Ovary (tissue), 10 donors: ENCODE measurements at places on chromosomes 6 and 20. TPM values are rescaled to one million over a fixed set of nuclear protein-coding genes. Genes with fewer than 3 reads are reported as not detected.

C2 gene
- 3.5 TPM for total RNA-seq

ETV7 gene
- 2.1 TPM for total RNA-seq

DNA sequence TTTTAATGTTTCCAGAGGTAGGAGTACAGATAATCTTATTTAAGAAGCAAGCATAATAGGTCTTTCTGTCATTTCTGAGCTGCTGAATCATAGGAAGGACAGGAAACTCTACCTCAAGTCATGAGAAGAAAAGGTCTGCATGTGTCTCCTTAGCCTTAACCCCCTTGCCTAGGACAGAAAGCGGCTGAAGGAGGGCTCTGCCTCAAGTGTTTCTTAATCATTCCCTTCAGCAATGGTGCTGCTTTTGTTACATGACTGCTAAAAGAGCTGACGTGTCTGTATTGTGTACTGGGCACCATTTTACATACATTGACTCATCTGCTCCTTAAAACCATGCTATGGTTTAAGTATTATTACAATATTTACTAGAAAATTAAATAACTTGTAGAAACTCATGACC lies 564.0 kb upstream of the AGPAT4 start:
- DNase-seq = no peak
- no peak overlapping the region for H3K4me3 ChIP-seq
- no peaks in the 10 kb centered on the region for H3K4me1 ChIP-seq
- H3K27me3 ChIP-seq = no peaks in the 10 kb centered on the region
- no peak overlapping the region for H3K27ac ChIP-seq

- H3K27ac ChIP-seq = no peak overlapping the region
- H3K4me3 ChIP-seq = no peak overlapping the region
- no peaks in the 10 kb centered on the region for H3K27me3 ChIP-seq
- no peak for DNase-seq
- no peaks in the 10 kb centered on the region for H3K4me1 ChIP-seq
Measured at GRCh38 chr20:667351-668034, 8.1 kb downstream of the SCRT2 start.
